ENCODE measurements at places on chromosomes 2 and 18.
A peak's percentile ranks its signal among the peaks of the same experiment; 100 is the strongest.

DNA sequence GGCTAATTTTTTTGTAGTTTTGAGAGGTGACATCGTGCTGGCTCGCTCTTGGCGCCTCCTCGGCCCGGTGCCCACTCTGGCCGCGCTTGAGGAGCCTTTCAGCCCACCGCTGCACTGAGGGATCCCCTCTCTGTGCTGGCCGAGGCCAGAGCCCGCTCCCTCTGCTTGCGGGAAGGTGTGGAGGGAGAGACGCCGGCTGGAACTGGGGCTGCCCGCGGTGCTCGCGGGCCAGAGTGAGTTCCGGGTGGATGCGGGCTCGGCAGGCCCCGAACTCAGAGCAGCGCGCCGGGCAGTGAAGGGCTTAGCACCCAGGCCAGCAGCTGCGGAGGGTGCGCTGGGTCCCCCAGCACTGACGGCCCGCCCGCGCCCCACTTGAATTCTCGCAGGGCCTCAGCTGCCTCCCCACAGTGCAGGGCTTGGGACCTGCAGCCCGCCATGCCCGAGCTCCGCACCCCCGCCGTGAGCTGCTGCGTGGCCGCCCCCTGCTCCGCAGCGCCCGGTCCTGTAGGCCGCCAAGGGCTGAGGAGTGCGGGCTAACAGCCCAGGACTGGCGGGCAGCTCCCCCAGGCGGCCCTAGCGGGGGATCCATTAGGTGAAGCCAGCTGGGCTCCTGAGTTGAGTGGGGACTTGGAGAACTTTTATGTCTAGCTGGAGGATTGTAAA is 113.2 kb upstream of the ZSWIM2 start:
- no peak for DNase-seq

GRCh38 chr2:19312949-19313348 is 45.5 kb downstream of the OSR1 start:
- DNase-seq, result peak; percentile 5

GRCh38 chr2:133942398-133942797 is 311.5 kb upstream of the MGAT5 start:
- DNase-seq, result no peak

DNA sequence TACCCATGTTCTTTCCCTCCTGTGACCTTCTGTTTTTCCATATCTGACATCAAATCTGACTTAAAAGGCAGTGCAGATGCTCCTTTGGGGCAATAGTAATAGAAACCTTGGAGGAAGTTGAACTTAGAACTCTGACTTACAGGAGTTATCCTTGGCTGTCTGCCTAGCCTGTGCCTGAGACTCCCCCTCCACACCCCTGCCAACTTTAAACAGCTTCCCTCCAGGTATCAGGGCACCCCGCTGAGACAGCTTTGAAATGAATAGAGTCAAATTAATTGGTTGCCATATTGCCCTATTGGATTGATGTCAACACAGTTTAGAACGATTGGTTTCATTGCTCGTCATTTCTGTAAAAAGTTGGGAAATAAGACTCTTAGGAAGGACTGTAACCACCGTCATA is 322.0 kb downstream of the PRKCE start:
- no peak for DNase-seq

DNA sequence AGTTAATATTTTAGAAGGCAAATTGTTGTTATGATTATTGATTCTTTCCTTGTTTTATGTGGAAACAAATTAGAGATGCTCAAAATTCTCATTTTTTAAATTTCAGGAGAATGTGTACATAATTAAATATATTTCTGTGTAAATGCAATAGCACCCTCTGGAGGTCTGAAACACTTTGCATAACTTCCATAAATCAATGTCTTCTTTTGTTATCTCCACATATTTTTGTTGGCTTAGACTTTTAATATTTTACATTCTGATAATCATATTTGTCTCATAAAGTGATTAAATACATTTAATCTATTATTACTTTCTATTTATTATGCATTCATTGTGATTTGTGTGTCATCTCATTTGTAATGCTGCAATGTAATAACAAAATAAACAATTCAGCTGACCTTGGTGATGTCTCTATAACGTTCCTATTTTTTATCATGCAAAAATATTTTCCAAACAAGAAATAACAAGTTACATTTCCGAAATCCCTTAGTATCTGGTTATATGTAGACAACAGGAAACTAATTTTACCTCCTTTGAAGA is 201.8 kb upstream of the GALNT5 start:
- DNase-seq, result no peak

DNA sequence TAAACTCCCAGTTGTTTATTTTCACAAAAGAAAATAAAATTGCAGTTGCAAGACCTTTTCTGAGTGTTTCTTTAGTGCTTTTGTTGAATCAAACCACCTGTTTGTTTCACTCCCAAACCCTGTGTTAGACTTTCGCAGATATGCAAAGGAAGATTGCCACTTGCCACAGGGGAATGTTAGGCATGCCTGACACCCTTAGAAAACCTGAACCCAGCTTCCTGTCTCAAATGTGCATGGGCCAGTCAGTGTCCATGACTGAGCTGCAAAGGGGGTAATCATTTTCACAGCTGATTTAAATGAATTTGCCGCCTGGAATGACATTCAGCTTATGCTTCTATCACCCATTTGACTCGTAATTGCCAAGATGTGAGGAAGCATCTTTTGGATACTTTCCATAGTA is 17.5 kb downstream of the TGOLN2 start:
- DNase-seq, result no peak

DNA sequence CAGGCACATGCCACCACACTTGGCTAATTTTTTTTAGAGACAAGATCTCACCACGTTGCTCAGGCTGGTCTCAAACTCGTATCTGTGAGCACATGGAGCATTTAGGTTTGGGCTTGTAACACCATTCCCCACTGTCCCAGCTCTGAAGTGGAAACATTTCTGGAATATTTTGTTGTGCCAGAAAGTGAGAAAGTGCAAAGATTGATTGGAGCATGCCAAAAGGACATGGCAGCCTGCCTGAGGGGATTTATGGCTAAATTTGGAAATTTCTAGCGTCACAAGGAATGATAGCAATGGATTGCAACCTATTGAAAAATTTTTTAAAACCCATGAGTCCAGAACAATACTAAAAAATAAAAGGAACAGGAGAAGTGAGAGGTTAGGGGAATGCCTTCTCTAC is 136.8 kb downstream of the ESCO1 start:
- no peak for DNase-seq

DNA sequence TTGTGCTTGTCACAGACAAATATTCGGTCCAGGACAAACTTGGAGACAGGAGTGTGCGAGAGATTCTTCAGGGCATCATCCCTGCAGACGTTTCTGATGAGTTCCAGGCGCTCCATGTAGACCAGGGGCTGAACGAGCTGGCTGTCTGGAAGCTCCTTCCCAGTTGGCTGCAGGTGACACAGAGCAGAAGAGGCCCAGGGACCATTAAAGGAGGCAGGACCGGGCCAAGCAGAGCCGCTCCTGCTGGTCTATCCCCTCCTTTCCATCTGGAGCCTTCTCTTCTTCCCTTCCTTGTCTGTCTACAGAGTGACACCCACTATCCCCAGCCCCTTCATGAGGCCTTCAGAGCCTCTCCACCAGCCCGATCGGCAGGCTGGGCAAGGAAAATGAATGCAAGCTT is 19.5 kb downstream of the CHST10 start:
- no peak for DNase-seq

DNA sequence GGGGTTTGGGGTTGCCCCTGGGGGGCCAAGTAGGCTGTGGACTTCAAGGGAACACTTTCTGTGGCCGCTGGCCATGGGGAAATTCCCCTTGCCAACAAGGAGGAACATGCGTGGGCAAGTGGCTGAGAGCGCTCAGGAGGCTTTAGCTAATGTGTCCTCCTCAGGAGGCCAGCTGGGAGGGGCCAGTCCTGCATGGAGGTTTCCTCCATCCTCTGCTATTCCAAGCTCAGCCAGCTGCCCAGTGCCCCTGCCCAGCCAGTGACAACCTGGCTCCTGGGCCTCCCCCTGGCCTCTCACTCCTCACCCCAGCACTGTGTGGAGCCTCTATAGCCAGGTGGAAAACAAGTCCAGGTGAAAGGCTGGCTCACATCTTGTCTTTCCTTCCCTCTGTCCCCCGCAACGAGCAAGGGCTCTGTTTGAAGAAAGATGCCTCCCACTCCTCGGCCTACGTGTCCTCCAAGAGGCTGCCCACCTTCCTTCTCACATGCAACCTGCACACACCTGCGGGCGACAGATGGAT is 64.4 kb upstream of the DAPL1 start:
- DNase-seq, result no peak

DNA sequence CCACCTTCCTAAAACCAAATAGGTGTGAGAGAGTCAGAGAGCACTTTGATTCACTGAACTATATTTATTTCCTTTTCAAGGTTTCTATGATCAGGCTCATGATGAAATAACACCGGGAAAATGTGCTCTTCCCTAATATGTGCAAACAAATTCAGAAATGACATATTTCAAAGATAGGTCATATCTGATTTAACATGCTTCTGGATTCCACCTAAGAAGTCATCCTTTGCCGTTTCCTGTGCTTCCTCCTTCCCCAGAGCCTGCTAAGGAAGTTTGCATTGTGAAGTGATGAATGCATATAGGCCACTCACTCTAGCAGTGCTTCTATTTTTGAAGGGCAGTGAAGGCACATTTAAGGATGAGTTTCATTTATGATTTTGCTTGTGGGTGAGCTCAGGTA is 327.6 kb downstream of the TDRD15 start:
- no peak for DNase-seq

- DNase-seq, result peak; percentile 42
Observed at GRCh38 chr2:145874466-145874865, 1354.5 kb upstream of the ZEB2 start.

GRCh38 chr18:45381282-45381681 is 234.0 kb upstream of the SLC14A2 start:
- no peak for DNase-seq

GRCh38 chr2:65363879-65364666 is 68.3 kb downstream of the SPRED2 start:
- no peak for DNase-seq

DNA sequence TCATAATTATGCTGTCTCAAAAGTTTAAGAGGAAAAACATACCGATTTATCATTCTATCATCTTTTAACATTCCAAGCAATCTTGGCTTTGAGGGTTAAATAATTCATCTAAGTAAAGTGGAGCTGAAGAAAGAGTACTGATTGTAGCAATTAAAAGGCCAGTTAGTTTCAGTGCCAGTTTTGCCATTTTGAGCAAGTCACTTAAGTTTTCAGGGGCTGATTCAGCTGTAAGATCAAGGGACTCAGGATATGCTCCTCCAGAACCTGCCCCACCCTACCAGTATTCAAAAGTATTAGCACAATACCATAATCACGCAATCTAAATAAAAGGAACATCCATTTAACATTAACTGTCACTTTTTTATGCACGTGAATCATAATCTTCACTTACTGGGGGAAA is 1.9 kb downstream of the SS18 start:
- no peak for DNase-seq

- no peak for DNase-seq
Observed at GRCh38 chr2:69436596-69436937, 668 bp downstream of the NFU1 start.

DNA sequence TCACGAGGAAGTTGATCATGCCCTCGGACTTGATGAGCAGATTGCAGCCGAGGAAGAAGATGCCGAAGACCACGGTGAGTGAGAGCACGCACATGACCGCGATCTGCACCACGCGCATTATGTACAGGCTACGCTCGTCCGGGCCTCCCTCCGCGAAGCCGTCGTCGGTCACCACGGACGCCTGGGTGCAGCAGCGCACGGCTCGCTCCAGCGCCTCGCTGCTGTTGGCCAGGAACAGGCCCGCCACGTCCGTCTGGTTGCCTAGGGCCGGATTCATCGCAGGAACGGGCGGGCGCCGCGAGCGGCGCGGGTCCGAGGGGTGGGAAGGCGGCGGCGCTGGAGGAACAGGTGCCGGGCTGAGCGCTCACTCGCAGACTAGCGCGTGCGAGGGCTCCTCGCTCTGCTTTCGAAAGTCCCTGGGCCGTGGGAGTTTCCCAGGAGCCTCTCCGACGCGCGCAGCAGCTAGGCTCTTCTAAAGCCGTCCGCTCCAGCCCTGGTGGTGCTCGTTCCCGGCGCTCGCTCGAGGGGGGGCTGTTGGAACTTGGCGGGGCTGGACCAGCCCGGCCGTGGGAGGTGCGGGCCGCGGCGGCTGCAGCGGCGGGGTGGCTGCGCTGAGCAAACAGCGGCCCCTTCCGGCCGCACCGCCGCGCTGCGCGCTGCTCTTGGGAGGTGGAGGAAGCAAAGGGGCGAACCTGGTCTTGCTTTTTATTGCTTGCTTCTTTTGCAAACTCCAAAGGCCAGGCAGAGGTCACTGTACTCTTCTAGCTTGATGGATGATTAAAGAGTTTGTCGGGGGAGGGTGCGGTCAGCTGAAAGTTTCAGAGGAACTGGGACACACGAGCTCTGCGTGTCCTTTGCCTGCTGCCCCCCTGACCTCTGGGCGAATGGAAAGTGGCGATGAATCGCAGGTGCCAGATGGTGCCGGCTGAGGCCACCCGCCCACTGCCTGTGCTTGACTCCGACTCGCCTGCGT is at the start of gene RPRM:
Gene RPRM, minus strand, starts transcription at position 474 of the 973 bp plus-strand sequence. Its CDS starts 197 bp downstream, at position 277.
- no peak for DNase-seq

DNA sequence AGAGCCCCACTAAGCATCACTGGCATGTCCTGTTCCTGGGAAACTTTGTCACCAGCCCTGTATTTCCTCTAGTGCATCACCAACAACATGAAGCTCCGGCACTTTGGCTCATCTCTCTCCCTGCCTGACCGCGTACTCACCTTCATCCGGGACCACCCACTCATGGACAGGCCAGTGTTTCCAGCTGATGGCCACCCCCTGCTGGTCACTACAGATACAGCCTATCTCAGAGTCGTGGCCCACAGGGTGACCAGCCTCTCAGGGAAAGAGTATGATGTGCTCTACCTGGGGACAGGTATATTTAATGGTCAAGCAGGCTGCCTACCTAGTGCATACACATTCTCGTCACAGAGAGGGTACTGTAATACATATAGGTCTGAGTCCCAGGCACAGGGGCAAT is 21.0 kb downstream of the SEMA4F start:
- no peak for DNase-seq

GRCh38 chr2:134919341-134920210 is 954 bp downstream of the CCNT2 start:
- DNase-seq, result no peak

- no peak for DNase-seq
Observed at GRCh38 chr2:25808006-25808383, 70.3 kb downstream of the ASXL2 start.
